Cerebellar nuclear complex (tissue), 1 donor: ENCODE measurements at places on chromosomes 6 and 20.

- no peak for DNase-seq
Measured at GRCh38 chr20:2602046-2602735, 50.2 kb upstream of the NOP56 start.

- DNase-seq, result no peak
Measured at GRCh38 chr6:63573899-63574553, 1.7 kb downstream of the LOC128125822 start.

- DNase-seq, result no peak
Measured at GRCh38 chr20:53728359-53728758, 134.7 kb upstream of the ZNF217 start.

- DNase-seq, result no peak
Measured at GRCh38 chr6:43883847-43884651, 114.0 kb downstream of the VEGFA start.

DNA sequence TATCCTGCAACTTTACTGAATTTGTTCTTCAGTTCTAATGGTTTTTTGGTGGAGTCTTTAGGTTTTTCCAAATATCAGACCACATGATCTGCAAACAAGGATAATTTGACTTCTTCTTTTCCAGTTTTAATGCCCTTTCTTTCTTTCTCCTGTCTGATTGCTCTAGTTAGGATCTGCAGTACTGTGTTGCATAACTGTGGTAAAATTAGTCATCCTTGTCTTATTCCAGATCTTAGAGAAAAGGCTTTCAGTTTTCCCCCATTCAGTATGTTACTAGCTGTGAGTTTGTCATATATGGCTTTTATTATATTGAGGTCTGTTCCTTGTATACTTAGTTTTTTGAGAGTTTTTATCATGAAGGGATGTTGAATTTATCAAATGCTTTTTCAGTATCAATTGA is 4.3 kb downstream of the MICA start:
- no peak for DNase-seq

DNA sequence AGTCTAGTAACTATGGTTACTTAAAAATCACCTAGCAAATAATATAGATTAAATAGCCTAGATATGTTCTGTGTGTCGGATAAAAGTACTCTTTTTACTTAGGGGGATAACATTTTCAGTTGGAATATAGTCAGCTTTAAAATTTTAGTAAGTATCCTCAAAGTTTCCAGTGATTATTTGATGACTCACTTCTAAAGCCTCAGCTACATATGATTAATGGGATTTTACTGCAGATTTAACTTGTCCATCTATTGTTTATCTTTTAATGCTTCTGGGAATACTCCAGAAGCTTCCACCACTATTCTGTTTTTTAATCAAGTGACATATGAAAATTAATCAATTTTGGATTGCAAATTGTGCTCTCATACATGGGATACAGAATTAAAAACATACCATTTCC is 8.7 kb upstream of the TENT5A start:
- no peak for DNase-seq

DNA sequence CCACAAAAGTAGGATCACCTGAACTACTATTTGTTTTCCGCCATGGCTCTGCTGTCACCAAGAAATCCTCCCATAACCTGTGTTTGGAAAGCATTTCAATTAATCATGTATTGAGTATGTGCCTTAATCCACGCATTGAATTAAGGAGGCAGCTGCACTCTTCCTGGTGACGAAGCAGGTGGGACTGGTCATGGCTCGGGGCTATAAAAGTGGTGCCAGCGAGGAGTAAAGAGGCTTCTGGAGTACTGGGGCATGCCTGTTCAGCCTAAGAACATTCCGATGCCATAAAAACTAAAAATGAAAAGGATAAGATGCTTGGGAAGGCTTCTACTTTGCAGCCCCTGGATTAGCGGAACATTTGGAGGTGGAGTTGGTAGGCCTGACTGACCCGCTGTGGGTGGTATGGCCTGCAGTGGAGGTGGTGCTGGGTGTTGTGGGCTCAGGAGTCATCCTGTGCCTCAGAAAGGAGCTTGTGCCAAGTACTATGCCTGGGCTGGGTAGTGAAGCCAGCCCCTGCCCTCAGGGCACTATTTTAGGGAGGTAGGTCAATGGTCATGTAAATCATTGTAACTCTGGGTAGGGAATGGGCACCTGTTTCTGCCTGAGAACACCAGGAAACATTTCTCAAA is 110.5 kb downstream of the B3GAT2 start:
- DNase-seq, result no peak
